Stimulated activated CD4-positive, alpha-beta T cell treated with anti-CD3 and anti-CD28 coated beads, TNF-alpha, amount 100 ng/mL, for 1 hour (primary cell): ENCODE measurements at places on chromosomes 1 and 21.
A peak's percentile ranks its signal among the peaks of the same experiment; 100 is the strongest.

GRCh38 chr21:35051287-35051818, 2.3 kb upstream of the RUNX1 start:
- DNase-seq = peak; percentile 58

- no peak for DNase-seq
These were observed 54.7 kb upstream of the EPS8L3 start for GRCh38 chr1:109818271-109818987.

DNA sequence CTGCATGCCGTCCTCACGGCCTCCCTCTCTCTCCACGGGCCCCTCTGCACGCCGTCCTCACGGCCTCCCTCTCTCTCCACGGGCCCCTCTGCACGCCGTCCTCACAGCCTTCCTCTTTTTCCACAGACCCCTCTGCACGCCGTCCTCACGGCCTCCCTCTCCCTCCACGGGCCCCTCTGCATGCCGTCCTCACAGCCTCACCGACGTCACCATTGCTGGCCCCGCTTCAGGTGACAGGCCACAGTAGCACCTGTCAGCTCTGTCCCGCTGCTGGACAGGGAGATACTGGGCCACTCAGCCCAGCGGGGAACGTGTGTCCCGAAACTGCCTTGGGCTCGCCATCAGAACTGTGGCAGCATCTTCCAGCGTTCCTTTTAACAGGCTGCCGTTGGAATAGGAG, 82.8 kb upstream of the COL6A1 start:
- no peak for DNase-seq

GRCh38 chr1:221776495-221777301, 34.8 kb upstream of the DUSP10 start:
- DNase-seq = no peak

GRCh38 chr1:1922702-1922955, 3.5 kb upstream of the TMEM52 start:
- no peak for DNase-seq

DNA sequence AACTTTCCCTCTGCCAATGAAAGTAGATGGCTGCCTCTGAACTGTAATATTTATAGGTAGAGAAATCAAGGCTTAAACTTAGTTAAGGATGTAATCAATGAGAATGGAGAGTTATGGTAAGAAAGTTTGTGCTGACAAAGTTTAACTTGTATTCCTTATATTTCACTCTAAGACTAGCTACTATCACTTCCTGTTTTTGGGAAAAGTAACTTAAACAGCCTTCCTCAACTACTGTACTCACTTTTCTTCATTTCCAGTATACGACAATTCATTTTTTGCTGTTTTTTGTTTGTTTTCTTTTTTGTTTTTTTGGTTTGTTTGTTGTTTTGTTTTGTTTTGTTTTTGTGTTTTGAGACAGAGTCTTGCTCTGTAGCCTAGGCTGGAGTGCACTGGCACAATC, 3.7 kb downstream of the RGS18 start:
- no peak for DNase-seq

DNA sequence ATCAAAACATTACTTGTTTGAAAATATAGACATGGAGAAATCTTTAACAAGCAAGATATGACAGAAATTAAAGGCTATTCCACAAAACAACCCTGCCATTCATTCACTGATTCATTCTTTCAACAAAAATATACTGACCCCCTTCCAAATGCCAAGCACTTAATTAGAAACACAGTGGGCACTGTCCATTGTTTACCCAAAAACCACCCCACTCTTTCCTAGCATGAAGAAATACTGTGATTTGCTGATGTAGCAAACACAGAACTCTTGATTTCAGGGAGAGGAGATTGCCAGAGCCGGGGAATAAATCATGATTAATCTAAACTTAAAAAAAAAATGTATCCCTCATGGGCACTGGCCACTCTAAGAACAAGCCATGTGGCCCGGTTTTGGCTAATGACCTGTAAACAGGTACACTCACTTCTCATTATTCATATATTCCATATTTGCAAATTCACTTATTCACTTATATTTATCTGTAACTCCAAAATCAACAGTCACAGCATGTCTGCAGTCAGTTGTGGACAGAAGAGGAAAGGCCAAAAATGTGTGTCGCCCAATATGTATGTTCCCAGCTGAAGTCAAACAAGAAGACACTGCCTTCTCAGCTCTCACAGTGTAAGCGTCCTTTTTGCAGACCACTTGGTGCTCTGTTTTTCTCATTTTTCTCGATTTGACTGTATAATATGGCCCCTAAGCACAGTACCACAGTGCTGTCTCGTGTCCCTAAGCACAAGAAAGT, 133.1 kb downstream of the SMYD3 start:
- no peak for DNase-seq

- DNase-seq = no peak
These were observed 145.0 kb downstream of the RASAL2 start for GRCh38 chr1:178238722-178239510.

GRCh38 chr1:29365906-29366670, 129.8 kb downstream of the PTPRU start:
- DNase-seq = no peak

- no peak for DNase-seq
These were observed 2.1 kb downstream of the SLAMF8 start for GRCh38 chr1:159828581-159829272.

- DNase-seq = no peak
These were observed 134.1 kb upstream of the RAB4A start for GRCh38 chr1:229136822-229137221.

GRCh38 chr21:33901412-33902288, 14.0 kb downstream of the ATP5PO start:
- no peak for DNase-seq

- DNase-seq = no peak
These were observed 187.2 kb downstream of the ZSCAN20 start for GRCh38 chr1:33659641-33660040.

GRCh38 chr21:46203203-46203600, 18.9 kb upstream of the SPATC1L start:
- DNase-seq = no peak

DNA sequence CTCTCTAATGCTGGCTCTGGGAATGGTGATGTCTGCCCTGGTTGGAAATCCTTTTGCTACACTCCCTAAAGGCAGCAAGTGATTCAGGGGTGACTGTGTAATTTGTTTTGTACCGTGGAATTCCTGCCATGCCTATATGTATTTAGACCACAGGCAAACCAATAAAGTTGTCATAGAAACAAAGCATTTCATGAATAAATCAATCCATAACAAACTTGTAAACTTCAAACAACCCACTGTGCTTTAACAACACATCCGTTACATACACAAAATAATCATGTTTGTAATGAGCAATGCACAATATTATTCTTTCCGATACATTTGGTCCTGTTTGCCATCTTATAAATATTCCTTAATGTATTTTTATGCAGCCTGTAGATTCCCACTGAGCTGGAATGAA, 330.3 kb upstream of the SNX7 start:
- no peak for DNase-seq

GRCh38 chr21:17921579-17922530, 102.7 kb upstream of the C21orf91 start:
- no peak for DNase-seq

DNA sequence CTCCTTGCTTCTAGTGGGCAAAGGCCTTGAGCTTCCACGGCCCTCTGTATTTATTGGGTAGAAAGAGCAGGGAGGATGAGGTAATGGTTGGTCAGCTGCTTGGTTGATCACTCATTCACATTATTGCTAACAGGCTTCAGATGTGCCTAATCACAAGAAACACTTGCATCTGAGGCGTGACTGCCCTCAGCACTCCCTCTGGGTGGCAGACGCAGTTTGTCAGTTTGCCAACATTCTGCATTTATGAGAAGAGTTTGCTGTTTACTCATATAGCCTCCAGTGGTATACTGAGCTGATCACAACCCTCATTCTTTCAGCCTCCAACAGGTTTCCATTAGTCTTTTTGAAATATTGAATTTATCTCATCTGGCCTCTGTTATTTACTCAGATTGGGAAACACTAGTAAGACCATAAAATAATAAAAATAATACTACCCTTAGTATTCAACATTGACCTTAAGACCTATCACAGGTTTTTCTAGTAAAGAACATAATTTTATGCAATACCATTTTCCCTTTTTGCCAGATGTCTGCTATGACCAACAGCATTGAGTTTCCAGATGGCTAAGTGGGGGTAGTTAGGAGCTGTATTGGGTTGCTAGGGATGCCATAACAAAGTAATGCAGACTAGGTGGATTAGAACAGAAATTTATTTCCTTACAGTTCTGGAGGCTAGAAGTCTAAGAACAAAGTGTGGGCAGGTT, 53.3 kb downstream of the PTGFR start:
- no peak for DNase-seq

GRCh38 chr1:80917225-80917624, 883.5 kb upstream of the ADGRL2 start:
- DNase-seq = no peak

GRCh38 chr1:76068953-76069561, 5.5 kb upstream of the ST6GALNAC3 start:
- no peak for DNase-seq

DNA sequence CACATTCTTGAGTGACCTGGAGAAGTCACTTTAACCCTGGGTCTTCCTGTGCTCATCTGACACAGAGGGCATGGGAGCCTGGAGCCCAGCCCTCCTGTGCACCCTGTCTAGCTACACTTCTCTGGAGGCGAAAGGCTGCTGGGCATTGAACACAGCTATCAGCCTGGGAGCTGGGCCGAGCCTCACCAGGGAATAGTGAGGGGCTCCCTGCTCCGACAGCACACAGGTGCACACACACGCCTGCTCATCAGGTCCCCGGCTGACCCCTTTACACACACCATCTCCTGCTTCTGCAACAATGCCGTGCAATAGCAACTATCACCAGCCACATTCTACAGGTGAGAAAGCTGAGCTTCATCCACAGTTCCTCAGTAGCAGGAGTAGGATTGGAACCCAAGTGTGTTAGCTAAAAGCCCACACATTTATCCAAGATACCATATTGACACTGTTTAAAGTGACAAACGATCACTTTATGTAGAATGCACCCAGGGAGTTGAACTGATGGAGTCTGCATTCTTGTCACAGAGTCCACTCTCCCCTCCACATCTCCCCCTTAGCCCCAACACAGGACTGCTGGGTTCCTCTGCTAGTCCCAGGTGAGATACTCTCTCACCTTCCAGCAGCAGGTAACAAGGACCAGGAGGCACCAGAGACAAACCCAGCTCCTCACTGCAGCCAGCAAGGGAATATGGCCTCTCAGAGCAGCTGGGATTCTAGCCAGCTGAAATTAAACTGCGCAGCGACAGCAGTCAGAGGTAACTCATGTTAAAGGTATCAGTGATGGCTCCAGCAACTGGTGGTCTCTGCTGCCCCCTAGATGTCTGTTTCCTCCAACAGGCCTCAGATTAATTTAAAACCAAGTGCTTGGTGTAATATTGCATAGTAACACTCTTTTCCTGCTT, 18.3 kb upstream of the CAPN8 start:
- peak; percentile 16 for DNase-seq

DNA sequence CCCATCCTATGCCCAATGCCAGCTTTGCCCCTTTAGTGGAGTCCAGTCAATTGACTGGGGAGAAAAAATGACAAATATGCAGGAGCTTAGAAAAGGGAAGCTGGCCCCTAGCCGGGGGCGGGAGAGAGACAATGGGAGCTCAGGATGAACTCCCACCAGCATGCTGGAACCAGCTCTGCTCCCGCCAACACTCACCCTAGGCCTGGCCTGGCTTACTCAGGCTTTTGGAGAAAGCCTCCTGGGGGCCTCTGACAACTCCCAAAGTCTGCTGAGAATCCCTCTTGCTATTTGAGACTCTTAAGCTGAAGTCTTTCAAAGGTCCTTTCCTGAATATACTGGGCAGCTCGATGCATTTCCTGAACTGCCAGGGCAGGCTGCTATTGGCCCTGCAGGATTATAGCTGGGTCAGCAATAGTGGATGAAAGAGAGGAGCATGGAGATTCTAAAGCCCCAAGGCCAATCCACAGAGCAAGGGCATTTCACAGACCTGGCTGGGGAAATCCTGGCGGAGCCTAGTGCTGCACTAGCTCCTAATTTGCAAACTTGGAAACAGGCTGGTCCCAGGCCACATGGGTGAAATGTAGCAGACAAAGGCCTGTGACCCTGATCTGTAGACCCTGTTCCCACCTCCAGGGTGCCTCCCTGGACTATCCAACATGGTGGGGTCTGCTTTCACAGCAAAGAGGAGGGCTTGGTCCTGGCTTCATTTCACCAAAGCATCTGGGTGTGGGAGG, 35.7 kb upstream of the CLSTN1 start:
- DNase-seq = no peak

DNA sequence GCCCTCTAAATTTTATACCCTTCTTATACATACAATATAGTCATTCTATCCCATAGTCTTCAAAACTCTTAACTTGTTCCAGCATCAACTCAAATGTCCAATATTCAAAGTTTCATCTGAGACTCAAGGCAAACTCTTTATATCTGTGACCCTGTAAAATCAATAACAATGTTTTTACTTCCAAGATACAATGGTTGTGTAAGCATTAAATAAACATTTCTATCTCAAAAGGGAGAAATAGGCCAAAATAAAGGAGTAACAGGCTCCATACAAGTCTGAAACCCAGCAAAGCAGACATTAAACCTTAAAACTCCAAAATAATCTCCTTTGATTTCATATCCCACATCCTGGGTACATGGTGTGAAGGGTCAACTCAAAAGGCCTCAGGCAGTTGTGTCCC, 1299.1 kb downstream of the MRPL39 start:
- no peak for DNase-seq

DNA sequence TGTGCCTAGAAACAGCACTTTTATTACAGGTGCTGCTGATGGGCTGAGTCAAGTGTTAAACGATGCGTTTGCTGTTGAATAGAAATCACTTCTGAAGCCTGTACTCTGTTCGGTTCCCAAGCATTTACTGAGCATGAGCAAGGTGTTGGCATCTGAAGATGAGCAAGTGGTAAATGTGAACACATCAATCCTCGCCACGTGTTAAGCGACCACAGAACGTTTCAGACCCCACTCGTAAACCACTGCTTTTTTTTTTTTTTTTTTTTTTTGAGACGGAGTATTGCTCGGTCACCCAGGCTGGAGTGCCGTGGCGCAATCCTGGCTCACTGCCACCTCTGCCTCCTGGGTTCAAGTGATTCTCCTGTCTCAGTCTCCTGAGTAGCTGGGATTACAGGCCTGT, 241.2 kb downstream of the SETD4 start:
- no peak for DNase-seq

GRCh38 chr1:48571303-48571987, 99.4 kb upstream of the SPATA6 start:
- no peak for DNase-seq

DNA sequence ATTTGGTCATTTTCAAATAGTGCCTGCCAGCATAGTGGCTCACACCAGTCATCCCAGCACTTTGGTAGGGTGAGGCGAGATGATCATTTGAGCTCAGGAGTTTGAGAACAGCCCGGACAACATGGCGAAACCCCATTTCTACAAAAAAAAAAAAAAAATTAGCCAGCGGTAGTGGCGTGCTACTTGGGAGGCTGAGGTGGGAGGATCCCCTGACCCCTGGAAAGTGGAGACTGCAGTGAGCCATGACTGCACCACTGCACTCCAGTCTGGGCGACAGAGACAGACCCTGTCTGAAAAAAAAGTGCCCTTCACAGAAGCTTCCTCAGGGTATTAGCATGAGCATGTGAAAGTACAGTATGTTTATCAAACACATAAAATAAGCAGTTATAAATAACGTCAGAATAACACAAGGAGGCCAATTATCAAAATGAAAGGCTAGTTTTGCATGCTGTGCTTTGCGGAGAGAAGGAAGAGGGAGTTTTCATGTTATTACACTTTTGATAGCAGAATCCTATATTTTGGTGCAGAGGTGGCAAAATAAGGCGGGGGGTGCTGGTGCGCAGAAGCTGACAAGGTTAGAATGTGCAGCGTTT, 781 bp upstream of the METTL13 start:
- DNase-seq = no peak
